ENCODE measurements at places on chromosomes 16 and 17.

DNA sequence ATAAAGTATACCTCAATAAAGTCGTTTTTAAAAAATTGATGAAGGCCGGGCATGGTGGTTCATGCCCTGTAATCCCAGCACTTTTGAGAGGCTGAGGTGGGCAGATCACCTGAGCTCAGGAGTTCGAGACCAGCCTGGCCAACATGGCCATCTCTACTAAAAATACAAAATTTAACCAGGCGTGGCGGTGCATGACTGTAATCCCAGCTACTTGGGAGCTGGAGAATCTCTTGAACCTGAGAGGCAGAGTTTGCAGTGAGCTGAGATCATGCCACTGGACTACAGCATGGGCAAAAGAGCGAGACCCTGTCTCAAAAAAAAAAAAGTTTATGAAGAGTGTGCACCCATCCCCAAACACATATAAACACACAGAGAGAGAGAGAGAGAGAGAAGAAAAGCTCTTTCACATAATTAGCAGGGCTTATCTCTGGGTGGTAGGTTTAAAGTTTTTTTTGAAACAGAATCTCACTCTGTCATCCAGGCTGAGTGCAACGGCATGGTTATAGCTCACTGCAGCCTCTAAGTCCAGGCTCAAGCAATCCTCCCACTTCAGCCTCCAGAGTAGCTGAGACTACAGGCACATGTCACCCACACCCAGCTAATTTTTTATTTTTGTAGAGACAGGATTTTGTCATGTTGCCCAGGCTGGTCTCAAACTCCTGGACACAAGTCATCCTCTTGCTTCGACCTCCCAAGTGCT is 3.0 kb downstream of the SREBF1 start:
- DNase-seq, result no peak

DNA sequence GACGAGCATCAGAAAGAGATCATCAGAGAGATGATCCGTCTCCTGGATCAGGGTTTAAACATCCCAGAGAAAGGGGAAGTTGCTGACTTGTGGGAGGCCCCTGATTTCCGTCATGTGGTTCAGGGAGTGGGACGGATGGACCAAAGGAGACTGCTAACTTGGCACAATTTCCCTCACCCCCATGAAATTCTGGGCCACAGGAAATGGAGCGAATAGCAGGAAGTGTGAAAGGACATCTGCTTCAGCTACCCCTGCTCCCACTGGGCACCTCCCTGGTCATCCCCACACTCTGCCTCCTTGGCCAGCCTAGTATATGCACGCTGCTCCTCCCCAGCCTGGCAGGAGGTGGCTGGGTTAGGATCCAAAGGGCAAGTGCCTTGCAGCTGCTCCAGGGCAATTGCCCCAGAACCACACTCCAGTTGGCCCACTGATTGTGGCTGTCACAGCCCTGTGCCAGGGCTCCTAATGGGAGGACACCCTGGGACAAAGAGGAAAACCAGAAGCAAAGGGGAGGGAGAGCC is 1.3 kb downstream of the ARRB2 start:
- DNase-seq, result no peak

- no peak for DNase-seq
These were observed 13.1 kb downstream of the ABCA9 start for GRCh38 chr17:69047368-69048263.

DNA sequence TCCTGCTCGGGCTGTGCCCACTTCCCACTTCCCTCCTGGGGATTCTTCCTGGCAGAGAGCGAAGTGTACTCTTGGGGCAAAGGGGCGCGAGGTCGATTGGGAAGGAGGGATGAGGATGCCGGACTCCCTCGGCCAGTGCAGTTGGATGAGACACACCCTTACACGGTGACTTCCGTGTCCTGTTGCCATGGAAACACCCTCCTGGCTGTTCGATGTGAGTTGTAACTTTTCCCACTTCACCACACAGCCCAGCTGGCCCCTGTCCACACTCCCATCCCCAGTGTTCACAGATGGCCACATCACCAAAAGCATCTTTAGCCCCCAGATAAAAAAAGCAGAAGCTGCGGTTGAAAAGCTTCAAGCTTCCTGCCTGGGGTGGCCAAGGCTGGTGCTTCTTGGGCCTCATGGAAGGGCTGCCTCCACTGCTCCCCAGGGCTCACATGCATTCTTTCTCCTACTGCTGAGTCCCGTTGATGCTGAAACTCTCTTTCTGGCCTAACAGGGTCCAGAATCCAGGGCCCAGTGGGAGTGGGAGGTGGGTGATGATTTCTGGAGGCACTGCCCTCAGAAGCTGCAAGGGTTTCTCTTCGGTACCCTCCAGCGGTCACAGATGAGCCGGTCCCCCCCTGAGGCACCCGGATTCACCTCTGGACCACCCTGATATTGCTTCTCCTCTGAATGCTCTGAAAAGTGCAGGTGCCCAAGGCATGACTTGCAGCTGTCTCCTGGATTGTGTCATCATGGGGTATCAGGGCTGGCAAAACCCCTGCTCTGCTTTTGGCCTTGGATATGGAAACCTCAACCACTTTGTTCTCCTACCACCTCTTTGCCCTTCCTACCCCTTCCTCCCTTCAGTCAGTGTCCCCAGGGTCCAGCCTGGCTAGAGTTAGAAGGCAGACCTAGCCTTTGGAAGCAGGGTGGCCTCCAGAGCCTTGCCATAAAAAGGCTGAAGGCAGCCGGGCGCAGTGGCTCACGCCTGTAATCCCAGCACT is 2.2 kb upstream of the TRAF4 start:
- no peak for DNase-seq

DNA sequence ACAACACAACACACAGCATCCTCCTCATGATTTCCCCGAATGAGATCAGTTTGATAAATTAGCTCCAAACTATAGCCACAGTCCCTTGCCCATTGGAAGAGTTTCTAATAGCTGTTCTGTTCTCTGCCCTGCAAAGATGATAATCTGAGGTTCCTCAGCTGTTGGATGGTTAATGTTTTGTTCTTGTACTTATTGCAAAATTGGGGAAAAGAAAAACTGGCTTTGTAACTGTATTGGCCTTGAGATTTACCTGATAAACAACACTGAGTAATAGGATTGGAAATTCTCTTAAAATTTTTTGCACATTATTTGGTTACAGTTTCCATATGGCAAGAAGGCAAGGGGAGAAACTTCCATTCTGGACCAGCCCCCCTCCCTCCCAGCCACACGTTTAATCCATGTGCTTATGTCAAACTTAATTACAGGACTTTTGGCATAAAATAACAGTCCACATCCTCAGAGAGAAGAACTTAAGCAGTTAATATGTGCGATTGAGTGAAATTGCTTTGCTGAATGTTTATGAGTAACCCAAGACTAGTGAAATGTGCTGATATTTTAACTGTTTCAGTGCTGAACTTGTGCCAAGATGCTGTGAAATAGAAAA is 119.1 kb upstream of the ZFHX3 start:
- no peak for DNase-seq

DNA sequence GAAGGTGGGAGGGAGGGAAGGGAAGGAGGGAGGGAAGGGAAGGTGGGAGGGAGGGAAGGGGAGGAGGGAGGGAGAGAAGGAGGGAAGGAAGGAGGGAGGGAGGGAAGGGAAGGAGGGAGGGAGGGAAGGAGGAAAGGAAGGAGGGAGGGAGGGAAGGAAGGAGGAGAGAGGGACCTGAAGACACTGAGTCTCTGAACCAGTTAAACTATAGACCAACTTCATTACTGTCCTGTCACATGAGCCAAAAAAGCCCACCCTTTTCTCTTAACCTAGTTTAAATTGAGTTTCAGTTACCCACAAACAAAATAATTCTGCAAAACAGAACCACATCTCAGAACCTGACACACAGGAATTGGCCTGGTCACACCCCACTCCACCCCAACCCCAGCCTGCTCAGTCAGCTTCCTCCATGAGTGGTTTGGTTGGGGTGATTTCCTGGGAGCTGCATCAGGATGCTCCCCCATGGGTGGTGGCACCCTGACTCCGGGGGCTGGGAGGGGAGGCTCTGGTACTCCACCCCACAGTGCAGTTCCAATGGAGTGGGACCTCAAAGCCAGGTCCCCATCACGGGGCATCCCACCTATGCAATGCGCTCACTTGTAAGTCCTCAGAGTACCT is 4.7 kb upstream of the PRR29 start:
- no peak for DNase-seq

DNA sequence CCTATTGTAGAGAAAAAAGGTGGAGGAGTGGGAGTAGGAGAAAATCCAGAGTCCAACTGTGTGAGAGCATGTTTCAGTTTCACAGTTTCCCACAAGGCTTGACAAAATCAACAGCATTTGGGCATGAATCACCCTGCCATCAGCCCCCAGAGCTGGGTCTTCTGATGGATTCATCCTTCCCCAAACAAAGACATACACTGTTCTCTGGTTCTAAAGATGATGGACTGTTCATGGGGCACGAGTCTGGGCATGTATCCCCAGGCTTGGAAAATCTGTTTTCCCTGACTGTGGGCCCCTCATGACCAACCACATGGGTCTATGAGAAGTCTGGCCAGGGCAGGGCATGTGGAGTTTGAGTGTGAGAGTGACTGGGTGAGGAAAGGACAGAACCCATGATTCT is 210.4 kb upstream of the IRX5 start:
- no peak for DNase-seq

DNA sequence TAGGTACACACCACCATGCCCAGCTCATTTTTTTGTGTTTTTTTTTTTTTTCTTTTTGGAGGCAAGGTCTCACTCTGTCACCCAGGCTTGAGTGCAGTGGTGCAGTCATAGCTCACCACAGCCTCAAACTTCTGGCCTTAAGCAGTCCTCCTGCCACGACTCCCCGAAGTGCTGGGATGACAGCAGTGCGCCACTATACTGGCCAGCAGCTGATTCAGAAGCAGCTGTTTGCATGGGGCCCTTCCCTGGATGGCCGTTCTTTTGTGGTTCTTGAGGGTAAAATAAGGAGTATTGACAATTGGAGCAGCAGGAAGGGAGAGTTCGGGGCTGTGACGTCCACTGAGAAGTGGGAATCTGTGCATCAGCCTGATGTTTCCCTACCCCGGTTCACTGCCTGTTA is 41.6 kb downstream of the KIAA0513 start:
- no peak for DNase-seq

- DNase-seq, result no peak
These were observed 985 bp upstream of the FZD2 start for GRCh38 chr17:44556166-44556831.

GRCh38 chr16:79903471-79903870 is 302.9 kb upstream of the MAF start:
- no peak for DNase-seq

DNA sequence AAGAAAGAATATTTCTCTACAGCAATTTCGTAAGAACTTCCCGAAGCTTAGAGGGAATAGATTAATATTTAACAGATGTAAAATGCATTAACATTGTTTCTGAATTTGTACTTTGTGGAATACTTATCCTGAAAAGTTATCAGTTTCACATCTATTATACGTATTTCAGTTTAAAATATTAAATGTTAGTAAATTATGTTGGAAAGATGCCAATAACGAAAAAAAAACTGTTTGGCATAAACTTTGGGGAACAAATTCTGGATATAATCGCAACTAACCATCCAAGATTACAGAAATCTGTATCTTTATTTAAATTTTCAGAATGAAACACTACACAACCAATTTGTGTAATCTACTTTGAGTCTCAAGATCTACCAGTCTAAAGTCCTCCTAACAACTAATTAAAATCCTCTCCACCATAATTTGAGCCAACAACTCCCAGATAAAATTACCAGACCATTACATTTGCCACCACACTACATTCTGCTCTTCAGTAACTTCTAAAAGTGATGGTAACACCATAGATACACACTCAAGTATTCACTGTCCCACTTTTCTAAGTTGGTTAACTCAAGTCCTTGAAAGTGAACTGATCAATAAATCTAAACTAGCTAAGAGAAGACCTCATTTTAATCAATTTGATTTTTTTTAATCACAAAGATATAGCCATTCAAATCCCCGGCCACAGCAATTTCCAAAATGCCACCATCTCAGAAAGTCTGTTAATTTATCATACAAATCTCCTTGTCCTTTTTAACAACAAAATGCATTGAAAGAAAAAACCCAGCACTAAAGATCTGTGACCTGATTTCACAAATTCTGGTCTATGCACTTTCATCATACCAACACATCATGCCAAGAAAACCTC is 2.0 kb downstream of the SIAH1 start:
- no peak for DNase-seq

DNA sequence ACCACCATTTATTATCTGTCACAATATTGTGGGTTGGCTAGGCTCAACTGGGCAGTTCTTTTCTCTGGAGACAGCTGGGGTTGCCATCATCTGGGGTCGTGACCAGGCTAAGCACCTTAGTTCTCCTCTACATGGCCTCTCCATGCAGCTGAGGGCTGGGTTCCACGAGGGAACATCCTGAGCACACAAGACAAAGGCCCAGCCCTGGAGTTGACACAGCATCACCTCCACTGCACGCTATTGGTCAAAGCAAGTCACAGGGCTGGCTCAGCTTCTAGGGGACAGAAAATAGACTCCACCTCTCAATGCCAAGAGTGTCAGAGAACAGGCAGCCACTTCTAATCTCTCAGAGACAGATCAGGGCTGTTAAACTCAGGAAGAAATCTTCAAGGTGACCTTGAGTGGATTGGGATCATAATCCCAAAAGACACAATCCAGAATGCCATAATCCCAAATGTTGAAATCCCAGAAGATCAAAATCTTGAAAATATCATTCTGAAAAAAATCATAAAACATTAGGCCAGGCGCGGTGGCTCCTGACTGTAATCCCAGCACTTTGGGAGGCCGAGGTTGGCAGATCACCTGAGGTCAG is 13.0 kb upstream of the USP10 start:
- DNase-seq, result no peak

DNA sequence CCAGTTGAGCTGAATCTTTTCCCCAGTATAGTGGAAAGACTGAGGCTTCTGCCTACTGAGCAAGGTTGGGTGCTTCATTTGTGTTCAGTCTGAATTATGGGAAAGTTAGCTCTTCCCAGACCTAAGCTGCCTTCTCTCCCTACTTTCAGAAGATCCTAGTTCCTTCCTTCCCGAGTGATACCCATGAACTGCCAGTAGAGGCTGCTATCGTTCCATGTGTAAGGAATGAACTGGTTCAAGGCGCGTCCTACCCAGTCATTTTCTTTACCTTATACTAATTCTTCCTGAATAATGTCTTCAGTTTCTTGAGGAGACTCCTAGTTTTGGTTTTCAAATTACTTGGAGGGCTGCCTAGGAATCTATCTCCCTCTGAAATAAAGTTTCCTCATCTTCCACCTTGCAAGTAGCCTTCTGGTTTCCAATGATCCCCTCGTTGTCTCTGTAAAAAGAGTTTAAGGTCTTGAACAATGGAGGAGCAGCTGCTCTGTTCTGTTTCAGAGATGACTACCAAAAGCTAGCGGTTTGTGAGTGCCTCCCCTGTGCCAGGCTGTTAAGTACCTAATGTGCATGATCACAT is 934 bp upstream of the AOC2 start:
- DNase-seq, result no peak

DNA sequence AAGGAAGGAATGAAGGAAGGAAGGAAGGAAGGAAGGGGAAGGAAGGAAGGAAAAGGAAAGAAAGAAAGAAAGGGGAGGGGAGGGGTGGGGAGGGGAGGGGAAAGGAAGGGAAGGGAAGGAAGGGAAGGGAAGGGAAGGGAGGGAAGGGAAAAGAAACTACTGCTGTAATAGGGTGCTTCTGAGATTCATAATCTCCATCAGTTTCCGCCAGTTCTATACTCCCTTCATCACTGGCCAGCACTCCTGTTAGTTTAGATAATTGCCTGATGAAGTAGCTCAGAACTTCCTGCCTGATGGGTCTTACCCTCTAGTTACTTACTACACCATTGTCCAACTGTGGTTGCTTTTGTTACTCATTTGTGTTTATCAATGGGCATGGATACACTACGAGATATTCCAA is 2.0 kb upstream of the KRTAP9-6 start:
- DNase-seq, result no peak

GRCh38 chr16:4927661-4928060 is 9.3 kb downstream of the PPL start:
- DNase-seq, result no peak

GRCh38 chr16:30533748-30534367 is 800 bp downstream of the ZNF747 start:
- DNase-seq, result no peak

All from stimulated activated CD4-positive, alpha-beta T cell treated with anti-CD3 and anti-CD28 coated beads, TNF-alpha, amount 100 ng/mL, for 48 hours (primary cell).